ENCODE measurements at places on chromosomes 16 and 17. TPM values are rescaled to one million over a fixed set of nuclear protein-coding genes. Genes with fewer than 3 reads are reported as not detected.

TMEM114 gene
- total RNA-seq: not detected

SOX8 gene
- total RNA-seq: 0.43 TPM

BICDL2 gene
- total RNA-seq: not detected

GLTPD2 gene
- total RNA-seq: not detected

GP1BA gene
- not detected for total RNA-seq

HOXB4 gene
- total RNA-seq: 3.0 TPM

MSLN gene
- total RNA-seq: not detected

MCRIP2 gene
- 33.7 TPM for total RNA-seq

- DNase-seq: no peak
Measured at GRCh38 chr17:17164156-17164555, 42.0 kb downstream of the PLD6 start.

DNA sequence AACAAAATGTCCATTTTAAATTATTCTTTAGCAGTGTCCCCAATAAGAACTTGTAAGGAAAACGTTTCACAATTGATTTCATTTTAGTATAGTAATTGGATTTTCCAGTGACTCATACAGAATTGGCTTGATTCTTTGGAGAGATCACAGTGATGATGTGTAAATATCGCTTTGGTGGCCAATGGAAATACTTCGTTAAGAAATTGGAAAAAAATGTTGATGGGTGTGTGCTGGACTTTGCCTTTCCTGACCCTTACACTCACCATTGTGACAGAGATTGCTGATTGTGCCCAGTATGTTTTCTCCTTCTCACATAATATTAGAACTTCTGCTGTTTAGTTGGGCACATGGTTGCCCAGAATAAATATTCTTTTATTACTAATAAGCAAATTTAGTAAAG lies 7.4 kb upstream of the EFCAB13 start:
- no peak for DNase-seq

GRCh38 chr17:78258323-78259191 lies 27.1 kb downstream of the TMEM235 start:
- peak; percentile 71 for DNase-seq

GRCh38 chr16:85101956-85102630 lies 10.2 kb downstream of the CIBAR2 start:
- DNase-seq: no peak

GRCh38 chr16:51510416-51510815 lies 359.3 kb upstream of the SALL1 start:
- no peak for DNase-seq

DNA sequence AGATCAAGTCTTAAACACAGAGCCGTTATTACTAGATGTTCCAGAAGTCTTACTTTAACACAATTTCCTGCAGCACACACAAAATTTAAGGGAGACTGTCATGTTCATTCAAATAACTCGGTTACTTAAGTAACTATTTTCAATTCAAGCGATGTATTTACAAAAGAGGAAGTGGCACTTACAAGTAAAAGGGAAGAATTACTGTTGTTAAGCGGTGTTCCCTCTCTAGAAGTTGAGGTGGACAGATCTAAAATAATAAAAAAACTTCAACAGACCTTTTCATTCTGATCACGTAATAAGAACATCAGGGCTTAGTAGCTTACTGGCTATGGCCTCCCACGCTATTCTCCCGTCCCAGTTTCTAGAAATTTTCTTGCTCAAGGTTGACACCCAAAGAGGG lies 26.2 kb upstream of the TXNDC11 start:
- DNase-seq: no peak

GRCh38 chr17:78716814-78717393 lies 65.2 kb downstream of the CYTH1 start:
- no peak for DNase-seq

GRCh38 chr17:4958102-4958501 lies 7.2 kb downstream of the ENO3 start:
- no peak for DNase-seq

- DNase-seq: no peak
Measured at GRCh38 chr16:82767808-82768207, 141.0 kb downstream of the CDH13 start.

DNA sequence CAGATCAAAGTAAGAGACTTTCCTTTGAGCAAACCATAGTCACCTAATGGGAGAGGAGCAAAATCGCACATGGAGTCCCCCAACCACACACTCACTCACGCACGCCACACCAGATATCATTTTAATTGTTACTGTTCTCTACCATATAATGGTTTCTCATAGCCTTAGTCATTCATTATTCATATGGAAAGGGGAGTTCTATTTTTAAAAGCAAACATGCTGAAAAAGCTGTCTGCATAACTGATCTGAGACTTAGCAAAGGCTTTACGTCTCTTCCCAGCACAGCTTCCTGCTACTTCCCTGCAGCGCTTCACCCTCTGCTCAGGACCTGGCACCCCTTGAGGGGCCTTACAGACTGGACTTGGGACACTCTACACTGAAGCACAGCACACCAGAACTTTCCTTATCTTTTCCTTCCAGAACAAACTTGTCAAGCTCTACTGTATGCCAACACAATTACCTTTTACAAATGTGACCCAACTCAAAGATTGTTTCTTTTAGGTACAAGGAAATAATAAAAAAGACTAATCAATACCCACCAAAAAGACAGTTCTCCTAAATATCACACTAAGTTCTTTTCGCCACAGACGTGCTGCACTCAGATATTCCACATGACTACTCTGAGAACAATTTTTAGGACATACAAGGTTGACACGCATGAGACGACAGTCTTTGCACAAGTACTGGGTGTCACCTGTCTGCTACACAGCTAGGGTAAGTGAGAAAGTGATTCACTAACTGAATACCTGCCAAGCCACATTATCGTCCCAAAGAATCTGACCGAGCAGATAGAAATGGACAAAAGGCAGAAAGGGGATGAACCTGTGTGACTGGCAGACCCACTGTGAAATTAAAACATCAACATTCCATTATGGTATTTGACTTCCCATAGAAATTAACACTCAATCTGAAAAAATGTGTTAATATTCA lies 21.5 kb downstream of the SRP68 start:
- DNase-seq: no peak

DNA sequence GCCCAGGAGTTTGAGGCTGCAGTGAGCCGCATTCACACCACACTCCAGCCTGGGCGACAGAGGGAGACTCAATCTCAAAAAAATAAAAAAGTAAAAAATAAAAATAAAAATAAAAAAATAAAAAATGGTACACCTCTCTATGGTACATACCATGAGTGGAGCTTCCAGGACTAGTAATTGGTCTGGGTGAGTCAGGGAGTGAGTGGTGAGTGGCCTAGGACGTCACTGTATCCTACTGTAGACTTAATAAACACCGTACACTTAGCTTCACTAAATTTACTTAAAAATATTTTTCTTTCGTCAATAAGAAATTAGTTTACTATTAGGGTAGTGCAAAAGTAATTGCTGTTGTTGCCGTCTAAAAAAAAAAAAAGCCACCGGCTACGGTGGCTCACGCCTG lies 9.0 kb downstream of the CDH5 start:
- no peak for DNase-seq

DNA sequence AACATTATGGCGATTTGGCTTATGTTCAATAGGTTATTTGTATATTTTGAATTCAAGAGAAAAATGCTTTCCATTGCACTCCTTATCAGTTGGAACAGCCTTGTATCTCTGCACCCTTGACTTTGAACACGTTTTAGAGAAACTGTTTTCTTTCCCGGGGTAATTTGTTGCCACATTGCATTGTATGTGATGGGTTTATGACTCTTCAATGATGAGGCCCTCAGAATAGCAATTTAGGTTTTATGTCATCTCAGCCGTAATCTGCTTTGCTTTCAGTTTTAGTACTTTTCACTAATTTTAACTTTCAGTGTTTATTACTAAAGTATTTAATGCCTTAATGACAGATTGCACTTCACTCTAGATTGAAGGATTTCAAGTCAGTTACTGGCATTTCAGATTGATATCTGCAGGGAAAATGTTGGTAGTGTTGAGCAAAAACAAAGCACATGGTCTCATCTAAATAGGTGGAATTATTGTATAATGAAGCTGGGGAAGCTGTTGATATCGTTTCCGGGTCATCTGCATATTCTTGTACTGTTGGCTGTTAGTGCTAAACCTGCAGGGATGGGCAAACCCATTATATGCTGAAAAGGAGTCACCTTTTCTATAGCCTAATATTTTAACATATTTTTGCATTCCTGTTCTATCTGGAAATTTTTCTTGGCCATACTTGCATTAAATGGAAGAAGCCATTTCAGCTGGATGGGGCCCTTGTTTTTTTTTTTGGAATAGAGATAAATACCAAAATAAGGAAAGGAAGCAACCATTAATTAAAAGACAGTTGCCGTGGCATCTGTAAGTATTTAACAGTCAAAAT lies 2.0 kb downstream of the LUC7L3 start:
- no peak for DNase-seq

GRCh38 chr16:12208341-12209035 lies 232.0 kb downstream of the SNX29 start:
- DNase-seq: no peak

- DNase-seq: no peak
Measured at GRCh38 chr16:25079637-25080378, 31.7 kb upstream of the LCMT1 start.

GRCh38 chr17:50668025-50668837 lies 33.5 kb downstream of the ABCC3 start:
- no peak for DNase-seq

DNA sequence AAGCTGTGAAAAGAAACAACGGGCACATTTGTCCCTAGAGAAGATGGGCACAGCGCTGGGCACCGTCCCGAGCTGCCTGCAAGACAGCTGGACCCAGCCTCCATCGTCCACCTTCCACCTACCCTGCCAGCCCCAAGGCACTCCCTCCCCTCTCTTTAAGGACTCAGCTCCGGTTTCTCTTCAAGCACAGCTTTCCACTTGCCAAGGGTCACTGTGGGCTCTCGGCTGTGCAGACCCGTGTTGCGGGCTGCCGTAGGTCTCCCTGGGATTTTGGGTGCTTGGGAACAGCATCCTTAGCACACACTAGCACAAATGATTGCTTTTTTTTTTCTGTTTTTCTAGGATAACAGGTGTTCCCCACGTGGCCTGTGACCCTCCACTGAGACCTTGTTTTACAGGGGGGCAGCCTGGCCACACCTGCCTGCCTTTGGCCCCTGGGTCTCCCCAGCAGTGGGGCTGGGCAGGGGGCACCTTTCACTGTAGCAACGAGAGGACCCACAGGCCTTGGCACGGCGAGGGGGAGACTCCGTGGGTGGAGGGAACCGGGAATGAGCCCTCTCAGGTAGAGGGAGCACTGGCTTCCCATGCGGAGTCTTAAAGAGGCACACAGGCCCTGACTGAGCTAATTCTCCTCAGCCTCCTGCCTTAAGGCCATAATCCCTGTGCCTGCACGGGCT lies 1.4 kb downstream of the CHMP6 start:
- peak; percentile 2 for DNase-seq

DNA sequence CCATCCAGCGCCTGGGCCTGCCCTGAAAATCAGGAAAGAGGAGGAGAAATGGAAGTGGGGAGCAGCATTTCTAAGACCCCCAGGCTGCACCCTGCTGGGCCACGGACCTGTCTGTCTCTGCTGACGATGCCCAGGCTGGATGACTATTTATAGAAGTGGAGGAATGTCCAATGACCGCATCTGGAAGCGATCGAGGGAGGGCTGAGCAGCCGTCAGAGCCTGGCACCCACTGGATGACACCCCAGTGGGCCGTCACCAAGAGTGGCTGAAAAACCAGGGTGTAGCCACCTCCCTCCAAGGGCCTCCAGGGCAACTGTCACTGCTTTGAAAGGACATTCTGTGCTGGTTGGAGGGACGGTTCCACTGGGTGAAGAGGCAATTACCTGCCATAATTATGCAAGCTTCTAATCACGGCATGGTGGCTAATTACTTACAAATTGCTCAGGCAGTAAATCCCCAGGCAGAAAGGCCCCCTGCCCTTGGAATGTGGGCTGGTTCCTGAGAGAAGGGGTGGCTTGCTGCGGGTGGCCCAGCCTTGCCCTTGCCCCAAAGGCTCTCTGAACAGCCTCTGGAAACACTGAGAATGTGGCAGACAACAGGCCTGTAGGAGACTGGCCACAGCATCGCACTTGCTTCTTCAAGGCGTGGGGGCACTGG lies 332.1 kb downstream of the C16orf95 start:
- DNase-seq: no peak

- no peak for DNase-seq
Measured at GRCh38 chr17:3708366-3708765, 12.4 kb upstream of the P2RX5 start.

- no peak for DNase-seq
Measured at GRCh38 chr16:86566966-86567700, 504 bp downstream of the FOXC2 start.

DNA sequence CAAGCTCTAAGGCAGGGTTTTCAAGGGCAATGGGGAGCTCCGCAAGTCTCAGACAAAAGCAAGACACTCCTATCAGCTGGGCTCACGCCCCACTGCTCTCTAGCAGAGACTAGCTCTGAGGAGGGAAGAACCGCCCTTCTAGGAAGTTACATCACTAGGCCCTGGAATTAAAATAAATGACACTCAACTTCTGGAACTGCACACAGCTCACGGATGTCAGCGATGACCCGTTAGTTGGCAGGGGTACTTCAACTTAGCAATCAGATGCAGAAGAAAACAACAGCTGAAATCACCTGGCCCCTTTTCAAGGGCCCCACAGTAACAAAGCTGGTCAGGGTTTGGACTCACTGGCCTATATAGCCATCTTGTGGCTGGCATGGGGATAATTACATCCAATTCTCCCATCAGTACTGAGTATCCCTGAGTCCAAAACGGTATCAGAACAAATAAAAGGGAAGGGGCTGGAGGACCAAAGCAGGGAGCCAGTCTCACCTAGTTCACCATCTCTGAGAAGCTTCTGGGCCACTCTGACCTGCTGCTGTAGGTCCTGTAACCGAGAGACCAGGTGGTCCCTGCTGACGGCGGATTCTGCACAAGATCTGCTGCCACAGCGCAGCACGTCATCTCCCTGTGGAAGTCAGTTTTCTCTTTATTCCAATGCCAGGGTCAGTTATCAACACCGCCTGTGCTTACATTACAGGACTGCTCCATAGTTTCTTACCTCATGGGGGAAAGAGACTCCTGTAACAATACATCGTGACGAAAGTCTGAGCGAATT lies 22.2 kb downstream of the SERPINF1 start:
- DNase-seq: no peak

DNA sequence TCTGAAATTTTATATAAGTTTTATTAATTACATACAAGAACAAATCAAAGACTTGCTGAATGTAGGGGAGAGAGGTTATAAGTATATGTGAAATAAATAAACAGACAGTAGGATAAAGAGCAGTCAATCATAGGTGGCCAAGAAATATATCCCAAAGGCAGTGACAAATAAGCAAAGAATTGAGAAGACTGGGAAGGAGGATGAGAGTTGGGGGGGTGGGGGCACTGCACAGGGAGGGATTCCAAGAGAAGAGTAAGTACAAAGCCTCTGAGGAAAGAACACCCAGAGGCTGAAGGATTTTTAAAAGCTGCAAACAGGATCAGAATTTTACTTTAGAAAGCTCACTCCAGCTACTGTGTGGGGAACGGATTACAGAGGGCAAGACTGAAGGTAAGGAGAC lies 2.8 kb downstream of the PELP1 start:
- no peak for DNase-seq

DNA sequence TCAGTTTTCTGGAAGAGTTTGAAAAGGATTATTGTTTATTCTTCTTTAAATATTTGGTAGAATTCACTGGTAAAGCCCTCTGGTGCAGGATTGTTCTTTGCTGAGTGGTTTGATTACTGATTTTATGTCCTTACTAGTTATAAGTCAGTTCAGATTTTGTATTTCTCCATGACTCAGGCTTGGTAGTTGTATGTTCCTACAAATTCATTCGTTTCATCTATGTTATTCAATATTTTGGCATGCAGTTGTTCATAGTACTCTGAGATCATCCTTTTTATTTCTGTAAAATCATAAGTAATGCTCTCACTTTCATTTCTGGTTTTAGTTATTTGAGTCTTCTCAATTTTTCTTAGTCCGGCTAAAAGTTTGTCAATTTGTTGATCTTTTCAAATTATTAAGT lies 58.1 kb upstream of the CRYM start:
- no peak for DNase-seq

Measured in activated naive CD4-positive, alpha-beta T cell treated with anti-CD3 and anti-CD28 coated beads, Interleukin-2, amount 50 U/mL, for 72 hours (primary cell).